Testis (tissue), 5 donors: ENCODE measurements at places on chromosomes 3 and 15. TPM values are rescaled to one million over a fixed set of nuclear protein-coding genes. Genes with fewer than 3 reads are reported as not detected.

The UBA5 gene
- 25.6 TPM for total RNA-seq

The ITIH1 gene
- 3.5 TPM for total RNA-seq

The AP3B2 gene
- 12.0 TPM for total RNA-seq

The NAA80 gene
- total RNA-seq = 37.9 TPM

The SQOR gene
- 8.1 TPM for total RNA-seq

DNA sequence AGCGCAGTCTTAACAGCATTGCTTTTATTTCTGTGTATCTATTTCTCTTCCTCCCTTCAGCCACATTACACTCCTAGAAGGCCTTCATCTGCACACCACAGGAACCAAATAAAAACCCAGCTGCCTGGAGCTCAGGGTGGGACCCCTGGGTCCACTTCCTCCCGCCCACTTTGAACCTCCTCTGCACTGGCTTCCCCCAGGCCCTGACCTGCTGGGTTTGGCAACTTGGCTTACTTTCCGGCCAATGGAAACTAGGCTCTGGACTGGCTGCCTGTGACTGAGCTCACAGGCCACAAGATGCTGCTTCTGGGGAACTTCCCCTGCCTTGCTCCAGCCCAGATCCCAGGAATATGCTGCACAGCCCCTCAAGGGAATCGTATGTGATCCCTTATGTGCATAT lies 89.8 kb downstream of the SEMA5B start:
- no peaks in the 10 kb centered on the region for H3K36me3 ChIP-seq
- no peak overlapping the region for H3K27ac ChIP-seq
- peaks cover 18% of the 10 kb centered on the region for H3K4me1 ChIP-seq
- DNase-seq = no peak

- no peak overlapping the region for H3K4me3 ChIP-seq
- DNase-seq = no peak
- H3K27me3 ChIP-seq = no peaks in the 10 kb centered on the region
- no peak overlapping the region for H3K27ac ChIP-seq
- peaks cover 5% of the 10 kb centered on the region for H3K4me1 ChIP-seq
These were observed 17.4 kb upstream of the RNU6-1 start for GRCh38 chr15:67857220-67857619.

DNA sequence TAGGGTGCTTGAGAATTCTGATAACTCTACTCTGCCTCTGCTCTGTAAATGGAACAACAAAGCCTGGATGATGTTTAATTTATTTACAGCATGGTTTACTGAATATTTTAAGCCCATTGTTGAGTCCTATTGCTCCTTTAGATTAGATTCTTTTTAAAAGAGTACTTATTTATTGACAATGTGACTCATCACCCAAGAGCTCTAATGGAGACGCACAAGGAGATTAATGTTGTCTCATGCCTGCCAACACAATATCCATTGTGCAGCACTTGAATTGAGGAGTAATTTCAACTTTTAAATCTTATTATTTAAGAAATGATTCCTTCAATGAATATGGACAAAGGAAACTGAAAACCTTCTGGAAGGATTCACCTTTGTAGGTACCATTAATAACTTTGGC lies 691.4 kb downstream of the ZBBX start:
- H3K27ac ChIP-seq = no peak overlapping the region
- no peaks in the 10 kb centered on the region for H3K36me3 ChIP-seq
- H3K27me3 ChIP-seq = no peaks in the 10 kb centered on the region
- H3K4me3 ChIP-seq = no peak overlapping the region
- no peaks in the 10 kb centered on the region for H3K4me1 ChIP-seq

DNA sequence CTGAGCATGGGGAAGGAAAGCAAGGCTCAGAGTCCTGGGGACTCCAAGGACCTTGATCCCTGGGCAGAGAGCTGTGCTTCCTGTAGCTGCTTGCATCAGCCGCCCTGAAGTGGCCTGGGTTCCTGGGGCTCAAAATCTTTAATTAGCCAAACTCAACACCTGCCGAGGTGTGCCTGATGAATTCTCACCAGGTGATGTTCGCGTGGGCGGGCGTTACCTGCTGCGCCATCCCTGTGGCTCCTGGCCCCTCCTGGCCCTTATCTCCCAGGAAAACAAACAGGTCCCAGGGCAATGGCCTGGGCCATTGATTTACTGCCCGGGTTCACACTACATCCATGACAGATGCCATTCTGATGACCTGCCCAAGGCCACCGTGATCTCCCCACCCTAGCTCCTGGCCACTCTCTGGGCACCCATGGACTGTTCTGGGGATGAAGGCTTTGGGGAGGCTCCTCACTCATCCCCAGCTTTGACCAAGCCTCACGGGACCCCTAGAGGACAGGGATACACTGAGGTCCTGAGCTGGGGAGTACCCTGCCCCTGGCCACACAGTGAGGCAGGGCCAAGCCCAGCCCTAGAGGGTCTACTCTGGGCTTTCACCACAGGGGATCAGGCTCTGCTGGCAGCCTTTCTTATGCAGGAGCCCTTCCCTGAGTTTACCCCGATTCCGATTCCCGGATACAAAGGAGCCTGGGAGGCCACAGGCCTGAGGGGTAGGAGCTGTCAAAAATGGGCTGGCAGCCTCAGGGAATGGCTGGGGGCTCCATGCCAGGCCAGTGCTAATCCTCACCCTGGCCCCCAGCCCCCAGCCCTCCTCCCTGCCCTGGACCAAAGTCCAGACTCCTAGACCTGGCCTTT lies 5.7 kb downstream of the SLC38A3 start:
- H3K4me3 ChIP-seq = no peak overlapping the region
- no peaks in the 10 kb centered on the region for H3K27me3 ChIP-seq
- no peaks in the 10 kb centered on the region for H3K36me3 ChIP-seq
- H3K4me1 ChIP-seq = peaks cover 6% of the 10 kb centered on the region
- H3K27ac ChIP-seq = no peak overlapping the region

- H3K27me3 ChIP-seq = no peaks in the 10 kb centered on the region
- no peak overlapping the region for H3K27ac ChIP-seq
- H3K4me1 ChIP-seq = peaks cover 8% of the 10 kb centered on the region
- H3K4me3 ChIP-seq = no peak overlapping the region
These were observed 75.1 kb downstream of the CCK start for GRCh38 chr3:42190701-42191442.

DNA sequence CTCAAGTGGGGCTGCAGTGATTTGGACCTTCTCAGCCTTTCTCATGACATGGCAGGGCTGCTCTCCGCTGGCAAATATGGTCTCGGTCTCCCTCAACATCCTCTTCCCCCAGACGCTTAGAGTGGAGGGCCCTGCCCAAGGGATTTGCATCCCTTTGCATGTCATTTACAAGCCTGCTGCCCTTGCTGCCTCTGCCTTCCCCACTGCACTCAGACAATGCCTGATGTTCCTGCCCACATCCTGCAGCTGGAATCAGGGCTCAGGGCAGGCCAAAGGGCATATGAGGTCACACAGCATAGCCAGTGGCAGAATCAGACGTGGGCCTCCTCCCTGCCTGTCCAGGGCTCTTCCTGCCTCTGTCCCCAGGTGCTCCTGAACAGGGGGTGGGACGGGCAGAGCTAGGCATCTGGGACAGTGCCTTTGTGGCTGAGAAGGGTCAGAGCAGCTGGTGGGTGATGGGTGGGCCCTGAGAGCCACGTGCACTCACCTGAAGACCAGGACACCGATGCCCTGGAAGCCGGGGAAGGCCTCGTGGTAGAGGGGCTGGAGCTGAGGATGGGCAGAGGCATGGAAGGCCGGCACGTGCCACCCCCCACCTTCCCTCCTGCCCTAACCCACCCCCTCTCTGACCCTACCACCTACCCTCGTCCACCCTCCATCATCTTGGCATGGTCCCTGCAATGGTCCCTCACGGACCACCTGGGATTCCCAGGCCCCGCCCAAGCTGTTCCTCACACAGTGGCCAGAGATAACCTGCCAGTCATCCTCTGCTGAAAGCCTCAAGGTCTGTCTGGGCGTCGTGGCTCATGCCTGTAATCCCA lies 27.4 kb upstream of the GOLGA6C start:
- no peaks in the 10 kb centered on the region for H3K27me3 ChIP-seq
- no peak overlapping the region for H3K27ac ChIP-seq
- no peaks in the 10 kb centered on the region for H3K4me1 ChIP-seq
- H3K36me3 ChIP-seq = no peaks in the 10 kb centered on the region
- H3K4me3 ChIP-seq = no peak overlapping the region

DNA sequence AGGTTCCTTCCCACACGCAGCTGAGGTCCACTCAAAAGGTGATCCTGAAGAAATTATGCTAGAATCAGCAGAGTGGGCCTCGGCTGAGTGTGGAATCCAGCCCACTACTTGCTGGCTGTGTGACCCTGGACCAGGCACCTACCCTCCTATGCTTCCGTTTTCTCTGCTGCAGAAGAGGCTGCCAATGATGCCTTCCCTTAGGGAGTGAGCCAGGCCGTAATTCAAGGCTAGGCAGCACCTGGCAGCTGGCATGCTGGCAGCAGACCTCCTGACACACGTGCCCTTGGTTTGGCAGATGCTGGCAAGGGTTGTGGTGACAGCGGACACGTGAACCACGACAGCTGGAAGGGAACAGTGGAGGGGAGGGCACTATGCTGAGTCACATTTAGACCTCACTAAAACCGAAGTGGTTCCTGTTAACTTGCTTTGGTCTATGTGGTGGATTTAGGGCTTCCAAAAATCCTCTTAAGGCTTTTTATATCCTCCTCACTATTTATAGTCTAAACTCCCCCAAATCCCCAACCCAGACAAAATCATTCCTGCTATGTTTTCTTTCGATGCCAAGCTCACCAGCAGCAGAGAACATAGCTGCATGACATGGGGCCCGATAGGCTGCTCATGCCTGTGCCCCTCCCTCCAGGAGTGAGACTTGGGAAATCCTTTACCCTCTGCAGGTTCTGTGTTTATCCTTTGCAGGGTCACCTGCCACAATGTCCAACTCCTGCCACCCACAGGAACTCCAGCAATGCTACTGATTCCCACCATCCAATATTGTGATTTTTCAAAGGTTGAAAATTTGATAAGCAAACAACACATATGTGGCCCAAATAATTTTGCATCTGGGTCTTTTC lies 10.6 kb upstream of the PCSK6 start:
- no peaks in the 10 kb centered on the region for H3K4me1 ChIP-seq
- no peak for DNase-seq
- H3K4me3 ChIP-seq = no peak overlapping the region
- H3K27me3 ChIP-seq = no peaks in the 10 kb centered on the region
- no peaks in the 10 kb centered on the region for H3K36me3 ChIP-seq

DNA sequence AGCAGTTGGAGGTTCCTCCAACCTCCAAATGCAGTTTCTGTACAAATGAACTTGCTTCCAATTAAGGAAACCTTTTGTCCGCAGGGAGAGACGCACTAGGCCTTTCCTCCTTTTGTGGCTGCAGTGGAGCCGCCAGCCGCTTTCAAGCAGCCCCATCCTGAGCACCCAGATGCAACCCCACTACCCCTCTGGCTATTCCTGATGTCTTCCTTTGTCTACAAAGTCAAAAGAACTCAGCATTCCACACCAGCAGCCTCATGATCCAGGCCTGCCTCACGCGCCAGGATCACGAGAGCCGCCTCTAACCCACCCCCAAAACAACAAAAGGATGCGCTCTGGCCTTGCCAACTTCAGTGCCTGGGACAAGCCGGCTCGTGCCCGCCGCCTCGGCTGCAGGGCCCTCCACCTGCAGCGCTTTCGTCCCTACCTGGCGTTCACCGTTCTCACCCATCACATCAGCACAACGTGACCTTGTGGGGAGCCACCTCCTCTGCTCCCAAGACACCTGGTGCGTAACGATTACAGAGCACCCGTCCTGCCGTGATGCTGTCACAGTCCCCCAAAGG lies 48.2 kb upstream of the MUC4 start:
- DNase-seq = no peak
- no peaks in the 10 kb centered on the region for H3K36me3 ChIP-seq
- H3K4me3 ChIP-seq = no peak overlapping the region
- no peaks in the 10 kb centered on the region for H3K27me3 ChIP-seq
- H3K4me1 ChIP-seq = peaks cover 4% of the 10 kb centered on the region

DNA sequence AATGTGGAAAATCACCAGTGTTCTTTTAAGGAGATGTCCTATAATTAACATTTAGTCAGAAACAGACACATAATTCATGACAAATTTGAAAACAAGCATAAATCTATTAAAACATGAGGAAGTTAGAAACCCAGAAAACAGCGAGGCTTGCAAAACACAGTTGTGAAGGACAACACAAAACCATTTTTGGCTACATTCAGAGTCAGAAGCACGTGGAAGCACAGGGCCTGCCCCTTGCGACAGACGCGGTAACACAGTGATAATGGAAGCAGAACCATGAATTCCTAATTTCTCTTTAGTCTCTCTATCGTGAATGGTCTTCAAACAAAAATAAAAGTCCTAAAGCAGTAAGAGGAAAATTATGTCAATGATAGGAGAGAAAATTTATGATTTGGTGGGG lies 12.2 kb downstream of the NCEH1 start:
- no peak overlapping the region for H3K4me3 ChIP-seq
- no peaks in the 10 kb centered on the region for H3K36me3 ChIP-seq
- peak; percentile 32 for DNase-seq
- no peaks in the 10 kb centered on the region for H3K4me1 ChIP-seq
